ENCODE measurements at places on chromosomes 11 and 22. TPM values are rescaled to one million over a fixed set of nuclear protein-coding genes. Genes with fewer than 3 reads are reported as not detected.

DEUP1 gene
- not detected for total RNA-seq

OR5D13 gene
- total RNA-seq = not detected

NRGN gene
- total RNA-seq = 6.4 TPM

VPREB1 gene
- not detected for total RNA-seq

MS4A15 gene
- total RNA-seq = not detected

CRELD2 gene
- total RNA-seq = 26.1 TPM

DDI1 gene
- not detected for total RNA-seq

OR8B2 gene
- total RNA-seq = not detected

FAM180B gene
- total RNA-seq = not detected

TTC36 gene
- total RNA-seq = 0.43 TPM

NNMT gene
- not detected for total RNA-seq

CCDC116 gene
- total RNA-seq = 0.45 TPM

FREY1 gene
- total RNA-seq = 0.43 TPM

POU2AF2 gene
- not detected for total RNA-seq

GAL3ST1 gene
- total RNA-seq = not detected

SLC29A2 gene
- total RNA-seq = 12.2 TPM

ADAMTS15 gene
- total RNA-seq = not detected

AGBL2 gene
- total RNA-seq = 7.1 TPM

RAC2 gene
- total RNA-seq = 717 TPM

VSTM5 gene
- not detected for total RNA-seq

BEST1 gene
- 0.83 TPM for total RNA-seq

CCDC73 gene
- total RNA-seq = not detected

TMEM191B gene
- total RNA-seq = 2.1 TPM

OR52E8 gene
- total RNA-seq = not detected

KRTAP5-8 gene
- total RNA-seq = not detected

GPHA2 gene
- not detected for total RNA-seq

PKP3 gene
- 0.18 TPM for total RNA-seq

NLRP14 gene
- 0.16 TPM for total RNA-seq

APOBEC3B gene
- total RNA-seq = 5.1 TPM

CARNS1 gene
- total RNA-seq = 6.2 TPM

CYP2D6 gene
- 2.0 TPM for total RNA-seq

KRTAP5-7 gene
- total RNA-seq = not detected

CASP5 gene
- total RNA-seq = not detected

MMP11 gene
- 1.4 TPM for total RNA-seq

BBS1 gene
- 7.9 TPM for total RNA-seq

PTPRCAP gene
- 107 TPM for total RNA-seq

YPEL4 gene
- 0.43 TPM for total RNA-seq

KRTAP5-1 gene
- total RNA-seq = not detected

AP1B1 gene
- total RNA-seq = 57.5 TPM

P4HA3 gene
- not detected for total RNA-seq

TSGA10IP gene
- not detected for total RNA-seq
